ENCODE measurements at places on chromosomes 3 and 15. TPM values are rescaled to one million over a fixed set of nuclear protein-coding genes. Genes with fewer than 3 reads are reported as not detected.

ZNF860 gene
- 0.29 TPM for total RNA-seq

SHC4 gene
- total RNA-seq: 9.3 TPM

CNTN4 gene
- total RNA-seq: 0.14 TPM

PRR20G gene
- not detected for total RNA-seq

TNFAIP8L3 gene
- not detected for total RNA-seq

TGM5 gene
- total RNA-seq: not detected

MESP2 gene
- total RNA-seq: 2.5 TPM

APBA2 gene
- 36.5 TPM for total RNA-seq

RTP1 gene
- not detected for total RNA-seq

FETUB gene
- 0.36 TPM for total RNA-seq

CYP1A2 gene
- not detected for total RNA-seq

IL5RA gene
- total RNA-seq: not detected

ALDH1A3 gene
- 79.9 TPM for total RNA-seq

AEN gene
- 61.9 TPM for total RNA-seq

DLL4 gene
- total RNA-seq: 0.69 TPM

CD200 gene
- total RNA-seq: 3.9 TPM

RTP4 gene
- total RNA-seq: 0.40 TPM

GOLGA8S gene
- total RNA-seq: not detected

TTLL13 gene
- not detected for total RNA-seq

CPN2 gene
- total RNA-seq: not detected

FMN1 gene
- total RNA-seq: 2.7 TPM

PLXNB1 gene
- total RNA-seq: 106 TPM

CYP19A1 gene
- total RNA-seq: not detected

SYNPR gene
- not detected for total RNA-seq
